ENCODE measurements at places on chromosomes 12 and 14.

- DNase-seq = no peak
Measured at GRCh38 chr12:71460850-71461609, 21.4 kb downstream of the LGR5 start.

DNA sequence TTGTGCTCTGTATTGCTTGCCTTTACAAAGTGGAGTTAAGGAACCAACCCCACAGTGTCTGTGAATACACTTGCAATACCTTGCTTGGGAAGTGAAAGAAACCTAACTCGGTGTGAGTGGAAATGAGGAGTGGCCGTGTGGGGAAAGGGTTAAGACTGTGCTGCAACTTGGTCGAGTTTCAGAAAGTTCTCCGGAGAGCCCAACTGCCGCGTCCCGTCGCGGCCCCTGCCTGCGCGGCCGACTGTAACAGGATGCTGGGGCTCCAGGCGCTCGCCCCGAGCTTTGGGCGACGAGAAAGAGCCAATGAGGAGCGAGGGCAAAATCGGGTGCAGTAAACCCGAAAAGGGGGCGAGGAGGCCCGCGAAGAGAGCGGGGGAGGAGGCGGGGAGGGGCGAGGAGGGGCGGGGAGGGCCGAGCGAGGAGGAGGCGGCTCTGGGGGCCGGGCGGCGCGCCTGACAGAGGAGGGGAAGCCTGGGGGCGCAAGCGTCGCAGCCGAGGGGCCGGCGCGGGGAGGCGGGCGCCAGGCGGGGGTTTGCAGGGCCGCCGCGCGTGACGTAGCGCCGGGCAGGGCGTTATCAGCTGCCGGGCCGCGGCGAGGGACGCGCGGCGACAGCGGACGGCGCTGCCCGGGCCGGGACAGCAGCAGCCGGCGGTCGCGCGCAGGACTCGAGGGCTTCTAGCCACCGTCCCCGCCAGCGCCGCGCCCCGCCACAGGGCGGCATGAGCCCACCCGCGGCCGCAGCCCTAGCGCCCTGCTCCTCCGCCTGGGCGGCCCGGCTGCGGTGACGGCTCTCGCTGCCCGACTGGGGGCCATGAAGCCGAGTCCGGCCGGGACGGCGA lies at the start of gene DACT1:
TSS of gene DACT1 (plus strand) at position 572 of the 840 bp plus-strand sequence. CDS start at position 813, 241 bp downstream.
- no peak for DNase-seq

DNA sequence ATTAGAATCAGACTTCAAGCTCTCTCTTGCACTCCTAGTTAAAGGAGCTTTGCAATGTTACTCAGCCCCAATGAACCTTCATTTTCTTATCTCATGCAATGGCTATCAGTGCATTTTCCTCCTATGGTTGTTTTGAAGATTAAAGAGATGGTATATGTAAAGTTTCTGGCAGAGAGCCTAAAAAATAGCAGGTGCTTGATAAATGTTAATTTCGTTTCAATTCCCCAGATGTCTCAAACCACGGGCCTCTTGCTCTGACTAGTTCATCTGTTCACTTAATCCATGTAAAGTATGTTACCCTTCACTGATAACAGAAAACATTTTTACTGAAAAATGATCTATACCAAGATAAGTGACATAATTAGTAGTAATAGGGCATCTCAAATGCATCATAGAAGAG lies 735.4 kb upstream of the USP15 start:
- DNase-seq = no peak

GRCh38 chr14:92486881-92487280 lies 26.7 kb upstream of the RIN3 start:
- DNase-seq = peak; percentile 51

DNA sequence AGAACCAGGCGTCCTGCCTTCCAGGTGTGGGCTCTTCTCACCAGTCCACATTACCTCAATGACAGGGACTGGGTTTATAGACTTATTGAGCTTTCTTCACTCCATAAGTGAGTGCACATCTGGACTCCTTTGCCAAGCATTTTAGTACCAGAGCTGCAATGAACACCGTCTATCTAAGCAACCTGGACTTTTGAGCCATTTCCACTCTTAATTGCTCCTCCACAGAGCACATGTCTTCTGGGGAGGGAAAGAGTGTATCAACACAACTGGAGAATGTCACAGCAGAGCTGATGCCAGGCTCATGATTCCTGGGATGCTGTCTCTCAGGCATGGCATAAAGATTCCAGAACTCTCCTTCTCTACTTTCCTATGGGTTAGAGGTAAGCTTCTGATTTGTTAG lies 43.0 kb upstream of the BDKRB2 start:
- no peak for DNase-seq
